ENCODE measurements at places on chromosomes 7 and 10.

- peak; percentile 53 for DNase-seq
Measured at GRCh38 chr7:80630608-80631405, 7.6 kb upstream of the CD36 start.

DNA sequence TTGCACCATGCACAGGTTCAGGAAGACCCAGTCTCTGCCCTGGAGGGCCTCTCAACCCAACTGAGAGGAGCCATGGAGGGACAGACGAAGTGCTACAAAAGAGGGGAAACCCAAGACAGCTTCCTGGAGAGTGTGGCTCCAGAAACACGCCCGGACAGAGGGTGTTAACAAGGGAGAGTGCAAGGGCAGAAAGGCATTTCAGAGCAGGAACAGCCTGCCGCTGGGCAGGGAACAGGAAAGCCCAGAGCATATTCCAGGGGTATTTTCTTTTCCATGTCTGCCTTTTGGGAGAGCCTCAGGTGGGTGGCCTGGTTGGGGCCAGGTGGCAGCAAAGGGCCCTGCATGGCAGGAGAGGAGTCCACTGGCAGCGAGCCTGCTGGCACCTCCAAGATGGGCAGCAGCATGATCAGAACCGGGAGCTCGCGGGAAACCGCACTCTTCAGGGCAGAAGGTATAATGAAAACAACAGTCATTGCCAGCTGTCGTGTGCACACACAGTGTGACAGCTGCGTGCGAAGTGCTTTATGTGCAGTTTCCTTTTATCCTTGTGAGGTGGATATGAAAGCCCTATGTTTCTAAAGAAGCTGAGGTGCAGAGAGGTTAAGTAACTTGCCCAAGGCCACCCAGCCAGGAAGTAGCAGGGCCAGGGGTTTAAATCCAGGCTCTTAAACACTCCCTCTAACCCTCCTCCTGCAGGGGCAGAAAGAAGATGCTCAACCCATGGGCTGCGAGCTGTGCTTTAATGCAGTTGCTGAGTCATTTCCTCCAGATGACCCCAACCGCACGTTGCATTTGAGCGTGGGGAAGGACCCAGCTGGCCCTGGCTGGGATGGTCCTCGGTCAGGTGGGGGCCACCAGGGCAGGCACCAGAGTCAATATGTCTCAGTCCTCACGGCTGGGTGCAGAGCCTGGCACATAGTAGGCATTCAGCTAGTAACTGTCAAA is 128.6 kb downstream of the OAT start:
- DNase-seq, result peak; percentile 40

DNA sequence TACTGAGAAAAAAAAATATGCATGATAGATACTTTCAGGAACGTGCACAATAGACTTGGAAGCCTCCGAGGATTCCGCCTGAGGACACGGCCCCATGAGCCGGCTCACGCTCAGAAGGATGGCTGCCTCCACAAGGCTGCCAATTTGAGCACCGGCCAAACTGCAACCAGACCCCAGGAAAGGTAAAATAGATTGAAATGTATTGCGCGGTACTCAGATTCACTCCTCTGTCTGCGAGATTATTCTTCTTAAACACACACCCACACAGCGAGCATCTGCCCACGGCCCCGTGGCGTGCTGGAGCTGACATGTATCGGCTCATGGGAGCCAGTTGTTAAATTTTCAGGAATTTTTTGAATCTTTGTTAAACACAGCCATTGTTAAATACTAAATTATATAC is 653.2 kb upstream of the MKI67 start:
- DNase-seq, result no peak

DNA sequence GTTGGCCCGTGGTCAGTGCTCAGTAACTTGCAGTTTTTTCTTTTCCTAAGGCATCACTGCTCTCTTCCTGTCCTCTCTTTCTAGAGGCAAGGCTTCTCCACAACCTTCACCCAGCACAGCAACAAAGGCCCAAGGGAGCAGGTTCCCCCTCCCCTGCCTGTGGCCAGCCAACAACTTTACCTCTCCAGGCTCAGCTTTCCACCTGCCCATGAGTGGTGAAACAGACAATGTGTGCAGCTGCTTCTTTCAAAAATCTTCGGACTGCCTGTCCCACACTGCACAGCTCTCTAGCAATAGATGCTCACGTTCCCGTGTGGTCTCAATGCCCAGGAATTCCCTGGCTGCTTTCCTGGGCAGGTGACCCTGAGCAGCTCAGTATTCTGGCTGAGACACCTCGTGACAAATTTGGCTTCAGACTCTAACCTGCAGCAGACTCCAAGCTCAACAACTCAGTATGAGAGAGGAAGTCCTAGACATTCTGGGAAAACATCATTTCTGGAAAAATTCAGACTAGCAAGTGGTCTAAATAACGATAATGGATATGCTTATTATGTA is 28.9 kb upstream of the TMEM72 start:
- DNase-seq, result no peak

DNA sequence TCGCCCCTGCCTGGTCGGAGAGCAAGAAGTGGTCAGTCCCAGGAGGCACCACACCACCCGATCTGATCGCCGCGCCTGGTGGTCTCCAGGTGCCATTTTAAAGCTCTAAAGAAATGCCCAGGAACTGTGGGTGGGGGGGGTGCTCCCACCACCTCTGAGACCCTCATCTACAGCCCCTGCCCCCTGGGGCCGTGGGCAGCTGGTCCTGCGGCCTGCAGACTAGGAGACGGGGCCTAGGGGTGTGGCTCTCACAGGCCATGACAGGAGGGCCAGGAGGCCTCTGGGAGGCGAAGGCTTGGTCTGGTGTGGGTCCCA is 55.8 kb upstream of the TNRC18 start:
- DNase-seq, result no peak

GRCh38 chr7:44402401-44403060 is 77.1 kb upstream of the CAMK2B start:
- no peak for DNase-seq

DNA sequence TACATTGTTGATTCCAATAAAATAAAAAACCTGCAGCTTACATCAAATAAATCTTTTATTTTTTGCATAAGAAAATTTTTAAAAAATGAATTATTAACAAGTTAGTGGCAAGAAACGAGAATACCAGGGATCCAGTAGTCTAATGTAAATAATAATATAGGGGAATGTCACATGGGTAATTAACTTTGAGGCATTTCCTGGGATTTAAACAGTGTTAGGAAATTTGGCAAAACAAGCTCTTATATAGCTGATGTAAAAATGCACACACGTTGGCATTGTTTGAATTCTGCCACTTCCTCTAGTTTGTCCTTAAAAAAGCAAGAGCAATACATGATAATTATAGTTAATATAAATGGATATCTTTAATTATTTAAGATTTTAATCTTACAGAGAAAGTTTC is 768.6 kb downstream of the CNTNAP2 start:
- DNase-seq, result no peak
